Stomach (tissue), 19 donors: ENCODE measurements at places on chromosomes 4 and X.

- H3K27me3 ChIP-seq, result peaks cover 9% of the 10 kb centered on the region
- no peak overlapping the region for H3K27ac ChIP-seq
- DNase-seq, result no peak
Observed at GRCh38 chr4:8305851-8306471, 36.4 kb downstream of the HTRA3 start.

- DNase-seq, result no peak
- no peaks in the 10 kb centered on the region for H3K36me3 ChIP-seq
- H3K4me3 ChIP-seq, result no peak overlapping the region
- no peaks in the 10 kb centered on the region for H3K4me1 ChIP-seq
- no peak overlapping the region for H3K27ac ChIP-seq
- H3K27me3 ChIP-seq, result no peaks in the 10 kb centered on the region
Observed at GRCh38 chrX:24838629-24839028, 144.9 kb downstream of the POLA1 start.

DNA sequence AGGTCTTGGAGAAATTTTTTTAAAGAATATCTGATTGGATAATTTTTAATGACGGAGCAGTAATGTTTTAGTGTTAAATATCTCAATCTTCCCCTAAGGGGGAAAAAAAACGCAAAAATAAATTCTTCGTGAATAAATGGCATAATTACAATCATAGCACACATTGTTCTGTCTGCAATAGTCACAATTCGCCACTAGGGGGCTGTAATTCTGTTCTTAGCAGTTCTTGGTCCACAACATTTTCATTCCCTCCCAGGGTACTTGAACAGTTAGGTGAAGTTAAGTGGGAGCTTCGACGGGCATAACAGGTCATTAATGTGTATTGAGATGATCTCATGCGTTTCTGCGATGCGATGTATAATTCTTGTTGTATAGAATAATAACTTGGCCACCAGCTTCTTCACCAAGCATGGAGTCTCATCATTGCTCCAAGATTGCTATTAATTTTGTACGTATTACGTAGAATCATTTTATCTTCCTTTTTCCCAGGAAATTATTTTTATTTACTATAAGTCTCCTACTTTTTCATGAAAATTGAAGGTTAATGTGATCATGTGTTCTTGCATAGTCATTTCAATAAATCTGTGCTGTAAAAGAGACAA is 27.2 kb downstream of the HTR2C start:
- no peaks in the 10 kb centered on the region for H3K27me3 ChIP-seq
- no peak overlapping the region for H3K27ac ChIP-seq
- no peaks in the 10 kb centered on the region for H3K36me3 ChIP-seq
- peak; percentile 32 for DNase-seq
- no peaks in the 10 kb centered on the region for H3K4me1 ChIP-seq

- no peaks in the 10 kb centered on the region for H3K36me3 ChIP-seq
- no peak for DNase-seq
- no peaks in the 10 kb centered on the region for H3K4me1 ChIP-seq
- no peaks in the 10 kb centered on the region for H3K27me3 ChIP-seq
- no peak overlapping the region for H3K27ac ChIP-seq
Observed at GRCh38 chr4:69497076-69497475, 1.4 kb upstream of the UGT2B4 start.

DNA sequence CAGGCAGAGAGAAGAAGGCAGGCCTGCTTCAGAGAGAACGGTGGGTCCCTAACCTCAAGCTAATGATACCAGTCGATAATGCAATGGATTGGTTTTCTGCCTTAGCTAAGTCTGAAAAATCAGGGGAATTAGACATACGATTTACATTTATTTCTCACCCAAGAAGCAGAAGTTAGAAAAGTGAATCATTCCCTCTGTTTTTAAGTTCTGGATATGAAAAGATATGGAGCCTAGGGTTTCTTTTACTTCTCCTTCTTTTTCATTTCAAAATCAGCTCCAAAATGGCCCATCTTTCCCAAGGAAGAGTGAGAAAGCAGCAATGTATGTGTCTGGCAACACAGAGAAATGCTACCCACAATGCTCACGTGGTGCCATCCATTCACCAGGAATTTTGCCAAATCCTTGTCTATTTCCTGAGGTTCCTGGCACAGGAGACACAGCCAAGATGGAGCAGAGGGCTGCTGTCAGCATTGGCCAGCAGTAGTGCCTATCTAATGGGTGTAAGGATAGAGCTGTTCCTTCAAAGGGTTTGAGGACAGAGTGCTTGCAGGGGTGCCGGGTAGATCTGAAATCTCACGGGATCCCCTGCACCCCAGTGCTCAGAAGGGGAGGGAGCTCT is 231.5 kb downstream of the MAML3 start:
- H3K27ac ChIP-seq, result peak overlapping the region; percentile 68
- H3K4me1 ChIP-seq, result peaks cover 37% of the 10 kb centered on the region
- no peaks in the 10 kb centered on the region for H3K27me3 ChIP-seq

DNA sequence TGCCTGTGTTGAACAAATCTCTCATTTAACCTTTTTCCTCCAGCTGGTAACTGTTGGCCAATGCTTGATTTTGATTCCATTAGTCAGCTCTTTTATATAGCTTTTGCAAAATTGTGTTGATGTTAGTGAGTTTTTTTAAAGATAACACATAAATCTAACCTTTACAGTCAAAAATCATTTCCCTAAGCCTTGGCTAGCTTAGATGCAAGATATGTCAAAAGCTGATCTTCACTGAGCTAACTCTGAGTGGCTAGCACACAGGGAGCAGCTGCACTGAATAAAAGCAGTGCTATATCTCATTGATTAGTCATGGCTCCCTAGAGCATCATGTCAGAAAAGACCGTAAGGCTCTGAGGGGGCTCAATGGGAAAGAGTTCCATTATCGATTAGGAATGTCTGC is 78.7 kb downstream of the PPARGC1A start:
- H3K27ac ChIP-seq, result no peak overlapping the region
- no peak overlapping the region for H3K4me3 ChIP-seq
- peaks cover 12% of the 10 kb centered on the region for H3K36me3 ChIP-seq
- H3K4me1 ChIP-seq, result no peaks in the 10 kb centered on the region
- DNase-seq, result no peak

DNA sequence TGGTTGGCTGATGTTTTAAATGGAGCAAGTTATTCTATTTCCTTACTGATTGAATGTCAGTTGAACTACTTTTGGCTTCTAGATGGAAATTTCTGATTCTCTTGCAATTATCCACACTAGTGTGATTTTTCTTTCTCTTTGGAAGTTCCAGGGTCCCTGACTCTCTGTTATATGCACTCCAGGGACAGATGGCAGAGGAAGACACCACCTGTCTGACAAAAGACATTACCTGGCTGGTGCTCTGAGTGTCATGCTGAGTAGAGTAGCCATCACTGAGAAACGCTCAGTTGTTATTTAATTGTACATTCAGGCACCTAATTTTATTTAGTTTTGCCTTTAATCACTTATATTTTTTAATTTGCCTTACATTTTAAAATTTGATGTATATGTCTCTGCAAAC is 105.4 kb upstream of the TLL1 start:
- H3K36me3 ChIP-seq, result no peaks in the 10 kb centered on the region
- H3K27me3 ChIP-seq, result no peaks in the 10 kb centered on the region
- H3K4me3 ChIP-seq, result no peak overlapping the region
- H3K4me1 ChIP-seq, result no peaks in the 10 kb centered on the region

- no peak overlapping the region for H3K27ac ChIP-seq
- H3K27me3 ChIP-seq, result no peaks in the 10 kb centered on the region
- no peaks in the 10 kb centered on the region for H3K4me1 ChIP-seq
- H3K4me3 ChIP-seq, result no peak overlapping the region
Observed at GRCh38 chr4:45284400-45285085, 558.2 kb upstream of the GNPDA2 start.

DNA sequence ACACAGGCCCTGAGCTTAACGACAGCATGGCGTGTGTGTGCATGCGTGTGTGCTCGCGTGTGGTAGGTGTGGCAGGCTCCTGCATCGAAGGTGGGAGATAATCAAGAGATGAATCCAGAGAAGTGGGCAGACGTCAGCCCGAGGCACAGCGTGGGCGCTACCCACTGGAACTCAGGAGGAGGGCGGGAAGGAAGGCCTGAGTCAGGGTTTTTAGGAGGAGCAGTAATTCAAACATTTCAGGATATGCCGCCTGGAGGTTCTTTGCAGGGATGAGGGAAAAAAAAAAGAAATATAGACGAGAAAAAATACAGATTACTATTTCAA is 66.3 kb upstream of the STX18 start:
- no peak overlapping the region for H3K27ac ChIP-seq
- no peaks in the 10 kb centered on the region for H3K27me3 ChIP-seq
- no peaks in the 10 kb centered on the region for H3K36me3 ChIP-seq
- H3K4me3 ChIP-seq, result no peak overlapping the region
- DNase-seq, result no peak

DNA sequence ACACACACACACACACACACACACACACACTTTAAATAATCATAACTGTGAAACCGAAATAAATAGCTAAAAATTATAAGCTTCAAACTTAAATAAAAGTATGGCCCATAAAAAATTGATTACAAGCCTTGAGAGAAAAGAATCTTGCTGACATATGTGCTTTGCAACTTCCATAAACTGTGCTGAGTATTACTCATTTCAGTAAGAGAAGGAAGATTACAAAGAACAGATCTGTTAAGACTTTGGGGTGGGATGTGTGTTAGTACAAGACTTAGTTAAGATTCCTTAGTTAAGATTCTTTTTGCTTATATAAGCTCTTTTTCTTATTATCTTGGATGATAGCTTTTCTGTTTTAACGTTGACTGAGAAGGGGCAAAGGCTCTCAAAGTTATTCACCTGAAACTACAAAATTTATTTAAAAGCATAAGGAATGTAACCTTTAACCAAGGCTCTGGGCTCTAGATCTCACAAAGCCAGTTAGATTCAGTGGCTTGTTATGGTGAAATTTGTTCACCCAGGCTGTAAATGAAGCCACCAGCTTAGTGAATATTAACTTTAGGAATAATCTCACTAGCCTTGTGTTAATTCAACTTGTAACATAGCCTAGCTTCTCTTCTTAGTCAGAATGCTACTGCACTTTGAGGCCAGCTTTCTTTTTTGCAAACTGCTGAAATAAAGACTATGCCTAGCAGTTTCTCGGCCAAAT is 58.2 kb downstream of the ARSJ start:
- no peak for DNase-seq
- H3K4me3 ChIP-seq, result no peak overlapping the region
- H3K27me3 ChIP-seq, result no peaks in the 10 kb centered on the region
- peaks cover 12% of the 10 kb centered on the region for H3K4me1 ChIP-seq
- H3K27ac ChIP-seq, result no peak overlapping the region
- H3K36me3 ChIP-seq, result no peaks in the 10 kb centered on the region

- no peak for DNase-seq
- H3K27me3 ChIP-seq, result peaks cover 16% of the 10 kb centered on the region
- H3K4me3 ChIP-seq, result no peak overlapping the region
- H3K4me1 ChIP-seq, result peaks cover 18% of the 10 kb centered on the region
- H3K27ac ChIP-seq, result no peak overlapping the region
Observed at GRCh38 chr4:83335701-83336100, 1.1 kb upstream of the HPSE start.

DNA sequence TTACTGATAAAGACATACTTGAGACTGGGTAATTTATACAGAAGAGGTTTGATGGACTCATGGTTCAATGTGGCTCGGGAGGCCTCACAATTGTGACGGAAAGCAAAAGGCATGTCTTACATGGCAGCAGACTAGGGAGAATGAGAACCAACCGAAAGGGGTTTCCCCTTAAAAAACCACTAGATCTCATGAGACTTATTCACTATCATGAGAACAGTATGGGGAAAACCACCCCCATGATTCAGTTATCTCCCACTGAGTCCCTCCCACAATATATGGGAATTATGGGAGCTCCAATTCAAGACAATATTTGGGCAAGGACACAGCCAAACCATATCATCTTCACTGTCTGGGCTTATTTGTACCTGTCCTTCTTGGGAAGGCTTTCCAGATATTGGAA is 22.8 kb upstream of the MUC7 start:
- H3K4me1 ChIP-seq, result no peaks in the 10 kb centered on the region
- DNase-seq, result no peak
- no peaks in the 10 kb centered on the region for H3K36me3 ChIP-seq
- H3K27ac ChIP-seq, result no peak overlapping the region
- H3K27me3 ChIP-seq, result no peaks in the 10 kb centered on the region
- H3K4me3 ChIP-seq, result no peak overlapping the region

DNA sequence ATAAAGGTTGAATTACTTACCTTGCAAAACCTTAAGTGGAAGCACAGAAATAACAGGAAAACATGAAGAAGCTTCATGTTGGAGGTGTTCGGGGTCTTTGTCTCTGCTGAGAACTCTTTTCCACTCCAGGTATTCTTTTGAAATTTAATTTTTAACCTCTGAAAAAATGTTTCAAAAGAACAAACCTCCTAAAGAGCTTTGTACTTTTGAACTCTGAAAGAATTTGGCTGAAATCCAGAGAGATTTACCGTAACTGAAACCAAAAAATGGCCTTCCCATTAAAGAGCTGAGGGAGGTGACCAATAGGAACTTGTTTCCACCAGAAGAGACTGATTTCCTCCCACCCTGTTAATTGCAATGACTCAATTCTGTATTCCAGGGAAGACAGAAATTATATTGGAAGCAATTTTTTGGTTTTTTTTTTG is at the start of gene CFI:
CFI (minus strand) TSS at position 105 of the 425 bp plus-strand sequence; CDS start at position 77, 28 bp downstream.
- no peaks in the 10 kb centered on the region for H3K36me3 ChIP-seq
- no peaks in the 10 kb centered on the region for H3K4me1 ChIP-seq
- DNase-seq, result peak; percentile 79
- no peaks in the 10 kb centered on the region for H3K27me3 ChIP-seq
- no peak within 1 kb of the TSS for H3K27ac ChIP-seq

DNA sequence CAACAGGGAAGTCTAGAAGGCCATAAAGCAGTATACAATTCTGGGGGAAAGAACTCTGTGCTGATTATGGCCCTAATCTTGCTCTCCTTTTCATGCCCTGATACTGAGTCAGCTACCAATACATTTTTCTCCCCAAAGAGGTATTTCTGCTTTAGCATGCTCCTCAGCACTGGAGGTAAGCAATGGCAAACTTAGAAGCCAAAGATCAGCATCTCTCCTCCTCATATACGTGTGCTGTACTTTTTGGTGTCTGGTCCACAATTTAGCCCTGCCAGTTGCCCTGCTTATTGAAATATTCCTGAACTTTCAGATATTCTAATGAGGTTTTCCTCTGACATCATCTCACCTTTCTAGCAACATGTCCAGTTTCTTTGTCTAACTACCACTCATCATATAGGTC is 226.2 kb downstream of the FSTL5 start:
- no peaks in the 10 kb centered on the region for H3K4me1 ChIP-seq
- no peaks in the 10 kb centered on the region for H3K27me3 ChIP-seq
- H3K4me3 ChIP-seq, result no peak overlapping the region
- no peak overlapping the region for H3K27ac ChIP-seq
- no peak for DNase-seq

DNA sequence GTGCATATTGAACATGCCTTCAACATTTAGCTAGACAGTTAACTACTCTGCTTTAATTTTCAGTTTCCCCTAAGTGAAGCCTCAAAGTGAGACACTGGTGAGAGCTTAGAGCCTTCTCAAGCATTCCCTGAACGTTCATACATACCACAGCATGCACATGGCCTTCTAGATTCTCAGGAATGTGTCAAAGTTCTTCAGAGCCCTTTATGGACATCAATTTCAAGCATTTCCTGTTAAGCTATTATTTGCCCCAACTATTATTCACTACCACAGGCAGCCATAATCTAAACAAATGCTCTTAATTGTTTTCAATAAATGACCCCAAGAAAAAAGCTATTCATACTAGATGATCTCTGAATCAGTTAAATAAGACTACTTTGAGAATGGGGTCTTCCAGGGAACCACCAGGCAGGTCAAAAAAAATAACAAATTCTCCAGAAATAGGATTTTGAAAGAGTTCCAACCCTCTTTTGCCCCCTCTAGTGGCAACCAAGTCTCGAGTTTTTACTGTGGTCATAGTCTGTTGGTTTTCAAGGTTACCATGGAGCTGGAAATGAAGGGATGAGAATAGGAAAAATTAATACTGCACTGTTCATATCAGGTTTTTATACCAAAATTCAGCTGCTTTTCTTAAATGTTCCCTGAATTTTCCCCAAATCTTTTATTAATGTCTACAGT is 235.4 kb downstream of the RAB28 start:
- H3K4me3 ChIP-seq, result no peak overlapping the region
- no peak for DNase-seq
